ENCODE measurements at places on chromosomes 3 and 15.
A peak's percentile ranks its signal among the peaks of the same experiment; 100 is the strongest.

GRCh38 chr3:119609301-119609700 lies 11.6 kb downstream of the PLA1A start:
- DNase-seq, result no peak

GRCh38 chr15:67605871-67606270 lies 63.4 kb downstream of the MAP2K5 start:
- no peak for DNase-seq

GRCh38 chr3:116188231-116188785 lies 257.0 kb downstream of the LSAMP start:
- DNase-seq, result no peak

GRCh38 chr3:31861826-31862225 lies 119.2 kb downstream of the OSBPL10 start:
- no peak for DNase-seq

GRCh38 chr15:62087671-62088352 lies 21.0 kb downstream of the C2CD4A start:
- peak; percentile 21 for DNase-seq

GRCh38 chr3:24037971-24038370 lies 92.9 kb downstream of the NR1D2 start:
- no peak for DNase-seq

GRCh38 chr15:78804391-78804792 lies 6.9 kb downstream of the ADAMTS7 start:
- DNase-seq, result no peak

DNA sequence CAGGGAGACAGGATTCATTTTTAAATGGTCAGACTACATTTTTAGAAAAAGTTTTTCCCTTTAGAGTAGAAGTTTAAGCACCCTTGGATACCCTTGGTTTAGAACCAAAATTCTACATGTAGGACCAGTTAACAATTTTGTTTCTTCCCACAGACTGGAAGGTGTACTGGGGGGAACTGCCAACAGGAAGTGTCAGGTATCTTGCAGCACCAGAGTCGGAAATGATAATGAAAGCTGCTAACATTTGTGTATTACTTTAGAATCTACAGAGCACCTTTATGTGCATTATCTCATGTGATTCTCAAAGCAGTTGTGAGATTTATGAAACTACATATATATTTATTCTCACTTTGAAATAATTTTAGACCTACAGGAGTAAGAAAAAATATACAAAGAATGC lies 21.5 kb downstream of the SPRED1 start:
- no peak for DNase-seq

GRCh38 chr3:131397889-131398288 lies 16.3 kb downstream of the NUDT16 start:
- no peak for DNase-seq

- no peak for DNase-seq
Measured at GRCh38 chr3:14241716-14242115, 63.1 kb downstream of the LSM3 start.

- DNase-seq, result peak; percentile 22
Measured at GRCh38 chr3:172461530-172462138, 13.4 kb upstream of the GHSR start.

- DNase-seq, result no peak
Measured at GRCh38 chr3:29167180-29167579, 113.7 kb upstream of the RBMS3 start.

- DNase-seq, result no peak
Measured at GRCh38 chr15:57422113-57422754, 45.9 kb downstream of the CGNL1 start.

DNA sequence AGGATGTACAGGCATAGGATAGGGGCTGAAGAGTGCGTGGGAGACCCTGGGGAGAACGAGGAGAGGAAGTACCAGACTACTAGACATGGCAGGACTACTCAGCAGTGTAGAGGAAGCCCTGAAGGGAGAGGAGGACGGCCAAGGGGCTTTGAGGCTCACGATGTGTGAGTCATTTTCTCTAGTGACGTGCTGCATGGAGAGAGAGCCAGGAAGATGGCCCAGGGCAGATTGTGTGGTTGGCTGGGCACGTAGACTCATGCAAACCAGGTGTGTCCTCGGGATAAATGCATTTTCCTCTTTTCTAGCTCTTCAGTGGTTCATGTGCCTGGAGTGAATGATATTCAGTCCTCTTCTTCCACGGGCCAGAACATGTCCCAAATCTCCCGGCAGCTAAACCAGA lies 115.0 kb upstream of the ABHD17C start:
- peak; percentile 89 for DNase-seq

- no peak for DNase-seq
Measured at GRCh38 chr3:80682235-80682634, 914.4 kb upstream of the ROBO1 start.

DNA sequence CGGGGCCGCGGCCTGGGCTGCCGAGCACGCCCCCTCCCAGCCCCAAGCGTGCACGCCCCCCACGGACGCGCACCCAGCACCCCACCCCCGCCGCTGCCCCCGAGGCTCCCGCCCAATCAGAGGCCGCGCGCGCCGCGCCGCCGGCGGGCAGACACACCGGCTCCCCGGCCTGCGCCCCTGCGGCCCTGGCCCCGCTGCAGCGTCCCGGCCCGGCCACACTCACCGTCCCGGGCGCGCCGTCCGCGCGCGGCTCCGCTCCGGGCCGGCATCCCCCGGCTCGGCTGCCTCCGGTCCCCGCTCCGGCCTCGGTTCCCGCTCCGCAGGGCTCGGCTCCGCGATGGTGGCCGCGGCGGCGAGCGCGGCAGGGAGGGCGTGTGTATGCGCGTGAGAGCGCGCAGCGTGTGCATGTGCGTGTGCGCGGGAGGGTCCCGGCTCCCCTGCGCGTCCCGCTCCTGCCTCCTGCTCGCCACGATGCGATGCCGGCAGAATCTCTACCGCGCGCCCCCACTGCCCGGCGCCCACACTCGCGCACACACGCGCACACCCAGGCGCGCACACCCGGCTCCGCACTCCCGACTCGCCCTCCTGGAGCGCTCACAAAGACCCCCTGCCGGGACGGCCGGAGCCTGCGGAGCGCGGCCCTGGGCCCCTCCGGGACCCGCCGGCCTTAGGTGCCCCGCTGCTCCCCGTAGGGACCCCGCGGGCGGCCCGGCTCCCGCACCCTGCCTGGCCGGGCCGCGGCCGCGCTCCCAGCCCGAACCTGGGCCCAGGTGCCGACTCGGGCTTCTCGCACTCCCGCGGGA lies 186.5 kb upstream of the LINGO1 start:
- no peak for DNase-seq

- no peak for DNase-seq
Measured at GRCh38 chr15:96363707-96364106, 33.2 kb downstream of the NR2F2 start.

DNA sequence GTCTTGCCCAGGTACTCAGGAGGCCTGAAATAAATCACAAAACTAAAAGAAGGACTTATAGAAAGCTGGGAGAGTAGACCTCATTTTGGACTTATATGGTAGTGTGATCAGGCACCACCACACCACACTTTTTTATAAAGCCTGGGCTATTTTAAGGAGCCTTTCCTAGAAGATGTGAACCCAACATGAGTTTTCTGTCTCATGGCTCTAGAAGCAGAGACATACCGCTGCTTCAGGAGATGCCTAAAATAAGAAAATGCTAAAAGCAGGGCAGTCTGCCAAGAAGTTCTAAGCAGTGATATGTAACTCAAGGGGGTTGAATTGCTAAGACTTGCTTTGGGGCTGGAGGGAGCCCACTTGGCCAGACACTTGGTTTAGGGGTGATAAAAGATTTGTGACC lies 49.6 kb downstream of the SUMF1 start:
- peak; percentile 66 for DNase-seq

DNA sequence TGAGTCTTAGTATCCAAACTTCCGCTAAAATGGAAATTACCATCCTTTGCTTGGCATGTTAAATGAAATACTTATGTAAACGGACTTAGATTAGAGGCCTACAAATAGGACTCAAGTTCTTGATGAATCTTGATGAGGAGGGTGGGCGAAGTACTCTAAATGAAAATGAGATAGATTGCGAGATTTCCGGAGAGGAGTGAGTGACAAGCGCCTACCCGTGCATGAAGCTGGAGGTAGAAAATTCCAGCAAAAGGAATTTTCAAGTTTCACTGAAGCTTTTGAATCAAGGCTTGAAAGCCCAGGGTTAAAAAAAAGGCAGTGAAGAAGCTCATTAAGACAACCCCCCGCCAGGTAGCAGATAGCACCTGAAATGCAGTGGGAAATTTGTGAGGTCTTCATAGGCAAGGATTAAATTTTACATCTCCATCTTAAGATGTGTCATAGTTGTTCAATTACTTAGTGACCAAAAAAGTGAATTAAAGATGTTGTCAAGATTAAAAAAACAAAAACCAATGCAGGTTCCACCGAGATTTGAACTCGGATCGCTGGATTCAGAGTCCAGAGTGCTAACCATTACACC lies 655 bp upstream of the RAB11A start:
- no peak for DNase-seq

DNA sequence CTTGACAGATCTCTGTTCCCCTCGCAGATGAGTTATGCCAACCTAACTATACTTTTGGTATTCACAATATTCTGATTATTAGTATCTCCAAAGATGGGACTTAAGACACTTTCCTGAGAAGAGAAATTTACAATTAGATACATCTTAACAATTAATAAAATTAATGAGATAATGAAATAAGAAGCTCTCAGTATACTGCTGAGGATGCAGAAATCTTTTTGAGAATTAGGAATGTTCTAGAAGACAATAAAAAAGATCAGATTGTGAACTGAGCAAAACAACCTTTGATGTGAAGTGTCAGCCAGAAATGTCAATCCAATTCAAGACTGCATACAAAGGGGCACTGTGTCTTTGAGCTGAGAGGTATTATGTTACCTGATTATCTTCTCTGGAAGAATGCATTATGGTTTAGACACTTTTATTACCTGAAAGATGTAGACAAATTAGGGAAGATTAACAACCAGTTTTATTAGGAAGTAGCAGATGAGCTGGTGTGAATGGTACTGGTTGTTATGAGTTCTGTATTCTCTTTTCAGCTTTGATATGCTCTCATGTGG lies 262.9 kb downstream of the TIGIT start:
- no peak for DNase-seq

DNA sequence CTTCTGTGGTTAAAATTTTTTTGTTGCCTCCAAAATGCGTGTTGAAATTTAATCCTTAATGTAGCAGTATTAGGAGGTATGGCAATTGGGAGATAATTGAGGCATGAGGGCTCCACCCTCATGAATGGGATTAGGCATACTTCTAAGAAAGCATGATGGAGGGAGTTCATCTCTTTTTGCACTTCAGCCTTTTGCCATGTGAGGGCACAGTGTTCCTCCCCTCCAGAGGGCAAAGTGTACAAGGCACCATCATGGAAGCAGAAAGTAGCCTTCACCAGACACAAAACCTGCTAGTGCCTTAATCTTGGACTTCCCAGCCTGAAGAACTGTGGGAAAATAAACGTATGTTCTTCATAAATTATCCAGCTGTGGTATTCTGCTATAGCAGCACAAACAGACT lies 429.5 kb downstream of the ZIC1 start:
- peak; percentile 7 for DNase-seq

GRCh38 chr3:12232785-12233300 lies 56.0 kb upstream of the PPARG start:
- DNase-seq, result no peak

- no peak for DNase-seq
Measured at GRCh38 chr3:127029658-127030507, 47.0 kb downstream of the PLXNA1 start.

DNA sequence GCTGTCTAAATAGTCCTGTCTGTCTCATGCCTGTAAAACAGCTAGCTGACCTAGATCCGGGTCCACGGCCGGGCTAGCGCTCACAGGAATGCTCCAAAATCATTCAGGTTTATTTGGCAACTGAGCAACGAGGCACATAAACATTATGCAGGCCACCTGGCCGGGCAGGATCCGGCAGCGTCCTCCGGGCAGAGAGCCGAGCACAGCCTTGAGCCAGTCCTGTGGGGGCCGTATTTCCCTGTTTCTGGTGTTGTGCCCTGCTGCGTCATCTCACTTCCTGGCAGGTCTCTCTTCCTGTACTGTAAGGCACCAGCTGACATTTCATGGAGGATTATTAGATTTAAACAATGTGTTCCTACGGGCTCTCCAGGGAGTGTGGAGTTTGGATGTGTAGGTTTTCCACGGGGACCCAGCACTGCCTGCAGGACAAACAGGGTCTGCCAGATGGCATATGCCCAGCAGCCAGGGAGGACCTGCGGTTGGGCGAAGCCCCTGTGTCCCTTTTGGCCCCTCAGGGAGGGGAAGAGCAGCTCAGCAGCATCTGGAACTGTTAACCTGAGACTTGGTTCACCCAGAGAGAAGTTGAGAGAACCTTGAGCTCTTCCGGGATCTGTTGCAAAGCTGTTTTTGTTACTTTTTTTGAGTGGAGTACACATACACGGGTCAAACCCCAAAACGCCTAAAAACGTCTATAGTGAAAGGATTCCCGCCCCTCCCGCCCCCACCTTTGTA lies 16.6 kb upstream of the LRRK1 start:
- DNase-seq, result peak; percentile 91

DNA sequence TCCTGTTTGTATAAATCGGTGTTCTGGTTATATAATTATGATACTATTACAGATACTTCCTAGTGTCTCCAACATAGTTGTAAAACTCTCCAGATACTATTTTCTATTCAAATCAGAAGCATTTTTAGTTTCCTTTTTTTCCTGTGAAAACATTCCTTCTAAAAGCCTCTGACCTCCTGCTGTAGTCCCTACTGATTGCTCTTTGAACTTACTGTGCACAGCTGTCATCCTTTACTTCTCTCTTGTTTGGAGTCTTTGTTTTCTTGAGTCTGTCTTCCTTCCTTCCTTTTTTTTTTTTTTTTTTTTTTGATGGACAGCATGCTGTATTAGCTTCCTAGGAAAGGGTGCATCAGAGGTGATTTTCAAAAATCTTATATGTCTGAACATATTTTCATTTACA lies 28.9 kb downstream of the NR2C2 start:
- DNase-seq, result no peak

GRCh38 chr3:15886521-15886920 lies 88.7 kb upstream of the ANKRD28 start:
- no peak for DNase-seq

GRCh38 chr3:62415312-62415801 lies 42.0 kb upstream of the FEZF2 start:
- no peak for DNase-seq

DNA sequence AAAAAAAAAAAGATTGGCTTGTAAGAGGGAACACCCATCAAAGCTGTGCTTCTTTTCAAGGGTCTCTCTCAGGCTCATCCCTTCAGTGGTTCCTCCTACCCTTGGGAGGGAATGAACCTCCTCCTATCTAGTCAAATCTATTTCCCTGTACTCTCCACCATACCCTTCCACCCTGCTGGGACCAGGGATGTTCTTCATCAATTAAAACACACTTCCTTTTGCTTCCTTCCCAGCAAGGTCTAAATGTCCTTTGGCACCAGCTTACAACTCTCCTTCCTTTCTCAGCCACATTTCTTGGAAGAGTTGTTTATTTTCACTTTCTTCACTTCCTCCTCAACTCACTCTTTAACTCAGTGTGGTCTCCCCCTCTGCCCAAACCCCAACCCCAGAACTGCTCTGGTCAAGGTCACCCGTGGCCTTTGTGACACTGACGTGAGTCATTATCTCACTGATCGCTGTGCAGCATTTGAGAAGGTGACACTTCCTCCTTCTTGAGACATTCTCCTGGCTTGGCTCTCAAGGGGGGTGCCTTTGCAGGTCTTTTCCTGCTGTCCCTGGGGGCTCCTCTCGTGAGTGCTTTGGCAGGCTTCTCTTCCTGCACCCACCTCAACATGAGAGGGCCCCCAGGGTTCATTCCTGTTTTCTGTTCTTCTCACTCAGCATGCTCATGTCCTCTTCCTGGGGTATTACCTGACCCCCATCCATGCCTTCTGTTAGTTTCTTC lies 210.5 kb upstream of the TLE3 start:
- DNase-seq, result no peak

GRCh38 chr3:100260081-100260684 lies 609 bp upstream of the TBC1D23 start:
- DNase-seq, result peak; percentile 71
